ENCODE measurements at places on chromosomes 11 and 22.

- DNase-seq = no peak
Observed at GRCh38 chr11:112599856-112600533, 339.3 kb upstream of the PLET1 start.

DNA sequence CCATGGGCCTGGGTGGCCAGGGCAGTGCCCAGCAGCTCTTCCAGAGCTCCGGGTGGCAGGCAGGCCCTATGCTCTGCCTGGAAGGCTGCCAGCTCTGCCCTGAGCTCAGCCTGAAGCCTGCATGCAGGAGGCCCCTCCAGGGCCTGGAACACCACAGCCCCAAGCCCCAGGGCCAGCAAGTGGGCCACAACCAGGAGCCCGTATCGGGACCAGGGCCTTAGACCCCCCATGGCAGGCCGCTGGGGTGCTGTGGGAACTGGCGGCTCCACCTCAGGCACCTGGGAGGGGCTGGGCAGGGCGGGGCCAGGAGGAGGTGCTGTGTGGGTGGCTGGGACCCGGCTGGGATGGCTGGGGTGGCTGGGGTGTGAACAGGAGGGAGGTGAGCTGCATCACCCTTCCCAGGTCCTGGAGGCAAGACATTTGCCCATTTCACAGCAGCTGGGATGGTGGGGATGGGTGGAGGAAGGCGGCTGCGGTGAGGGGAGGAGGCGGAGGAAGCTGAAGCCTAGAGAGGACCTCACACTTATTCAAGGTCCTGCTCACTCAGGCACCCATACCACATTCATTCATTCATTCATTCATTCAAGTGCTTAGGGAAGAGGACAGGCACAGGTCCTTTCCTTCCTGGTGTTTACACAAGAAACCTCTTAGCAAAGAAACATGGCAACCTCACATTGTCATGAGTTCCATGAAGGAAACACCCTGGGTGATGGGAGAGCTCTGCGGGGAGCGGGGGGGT, at the start of gene KCNK7:
TSS of gene KCNK7 (minus strand) at position 258 of the 739 bp plus-strand sequence. CDS start at position 230, 28 bp downstream.
- no peak for DNase-seq

- no peak for DNase-seq
Observed at GRCh38 chr22:17891481-17892167, 117.4 kb upstream of the BID start.

GRCh38 chr22:48929276-48929790, 898.3 kb downstream of the BRD1 start:
- no peak for DNase-seq

- no peak for DNase-seq
Observed at GRCh38 chr22:40407021-40407761, 36.8 kb downstream of the SGSM3 start.

DNA sequence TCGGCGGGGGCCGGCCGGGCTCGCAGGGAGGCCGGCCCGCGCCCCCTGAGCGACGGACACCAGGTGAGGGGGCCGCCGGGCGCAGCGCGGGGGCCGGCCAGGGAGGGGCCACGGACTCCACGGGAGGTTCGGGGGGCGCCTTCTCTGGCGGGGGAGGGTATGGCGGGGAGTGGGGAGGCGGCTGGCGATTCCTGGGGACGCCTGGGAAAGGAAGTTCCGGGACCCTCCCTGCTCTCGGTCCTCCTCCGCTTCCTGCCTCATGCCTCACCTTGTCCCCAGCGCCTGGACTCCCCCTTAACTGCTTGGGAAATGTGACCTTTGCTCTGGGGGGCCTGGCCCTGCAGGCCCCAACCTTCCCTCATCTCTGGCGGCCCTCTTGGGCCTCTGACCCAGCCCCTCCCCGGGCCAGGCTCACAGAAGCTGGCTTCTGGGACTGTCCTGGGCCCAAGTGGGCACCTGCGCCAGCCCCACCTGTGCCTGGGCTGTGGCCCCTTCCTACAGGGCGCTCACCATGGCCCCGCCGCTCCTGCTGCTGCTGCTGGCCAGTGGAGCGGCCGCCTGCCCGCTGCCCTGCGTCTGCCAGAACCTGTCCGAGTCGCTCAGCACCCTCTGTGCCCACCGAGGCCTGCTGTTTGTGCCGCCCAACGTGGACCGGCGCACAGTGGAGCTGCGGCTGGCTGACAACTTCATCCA, 516 bp downstream of the LRFN4 start:
- no peak for DNase-seq

DNA sequence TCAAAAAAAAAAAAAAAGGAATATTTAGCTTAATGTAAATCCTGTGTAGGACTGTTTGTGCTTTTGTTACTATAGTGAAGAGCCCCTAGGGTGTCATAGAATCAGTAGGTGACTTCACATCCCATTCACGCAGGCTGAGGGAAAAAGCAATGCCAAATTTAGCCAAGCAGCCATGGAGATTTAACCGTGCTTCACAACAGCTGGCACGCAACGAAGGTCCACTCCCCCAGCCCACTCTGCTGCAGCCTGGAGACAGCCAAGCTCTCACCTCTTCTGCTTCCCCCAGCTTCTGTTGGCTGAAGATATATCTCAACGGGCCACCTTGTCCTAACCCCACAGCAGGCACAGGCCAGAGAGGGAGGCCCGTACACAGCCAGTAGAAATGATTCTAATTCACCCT, 78.8 kb upstream of the BID start:
- DNase-seq = no peak
